Esophagus squamous epithelium (tissue), 5 donors: ENCODE measurements at places on chromosomes 11 and 22. TPM values are rescaled to one million over a fixed set of nuclear protein-coding genes. Genes with fewer than 3 reads are reported as not detected.

DNA sequence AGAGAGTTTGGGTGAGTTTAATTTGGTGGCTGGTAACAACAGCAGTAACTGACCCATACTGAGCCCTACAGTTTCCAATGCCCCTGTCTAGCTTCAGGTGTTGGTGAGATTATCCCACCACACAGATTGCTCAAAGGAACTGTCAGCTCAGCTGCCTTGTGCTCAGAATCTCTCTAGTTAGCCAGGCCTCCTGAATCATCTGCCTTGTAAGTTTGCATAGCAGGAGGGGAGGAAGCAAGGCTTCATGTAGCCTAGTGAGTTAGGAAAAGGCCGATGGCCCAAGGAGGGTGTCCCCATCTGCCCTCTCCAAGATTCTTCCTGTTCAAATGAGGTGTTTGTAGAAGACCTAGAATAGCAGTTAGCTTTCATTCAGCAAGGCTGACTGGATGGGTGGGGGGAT, 74.3 kb downstream of the MICAL2 start:
- H3K4me1 ChIP-seq, result peaks cover 44% of the 10 kb centered on the region
- no peak for DNase-seq
- H3K4me3 ChIP-seq, result no peak overlapping the region
- H3K27me3 ChIP-seq, result no peaks in the 10 kb centered on the region
- no peak overlapping the region for H3K27ac ChIP-seq

DDX25 gene
- total RNA-seq, result not detected

MOGAT2 gene
- not detected for total RNA-seq

OR52I2 gene
- not detected for total RNA-seq
